ENCODE measurements at places on chromosomes 6 and 20. TPM values are rescaled to one million over a fixed set of nuclear protein-coding genes. Genes with fewer than 3 reads are reported as not detected.

DNA sequence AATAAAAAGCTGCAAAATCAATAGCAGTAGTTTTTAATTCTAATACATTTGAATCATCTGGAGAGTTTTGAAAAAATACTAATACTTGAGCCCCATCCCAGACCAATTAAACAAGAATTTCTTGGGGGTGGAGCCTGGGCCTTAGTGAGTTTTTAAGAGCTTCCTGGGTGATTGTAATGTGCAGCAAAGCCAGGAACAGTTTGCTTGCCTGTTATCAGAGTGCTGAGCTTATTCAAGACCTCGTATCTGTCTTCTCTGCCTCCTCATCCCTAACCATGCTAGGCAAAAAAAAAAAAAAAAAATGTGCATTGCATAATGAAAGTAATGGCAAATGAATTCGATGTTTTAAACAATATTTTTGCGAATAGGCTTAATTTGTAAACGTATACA, 36.4 kb upstream of the MYB start:
- no peak for DNase-seq

DNA sequence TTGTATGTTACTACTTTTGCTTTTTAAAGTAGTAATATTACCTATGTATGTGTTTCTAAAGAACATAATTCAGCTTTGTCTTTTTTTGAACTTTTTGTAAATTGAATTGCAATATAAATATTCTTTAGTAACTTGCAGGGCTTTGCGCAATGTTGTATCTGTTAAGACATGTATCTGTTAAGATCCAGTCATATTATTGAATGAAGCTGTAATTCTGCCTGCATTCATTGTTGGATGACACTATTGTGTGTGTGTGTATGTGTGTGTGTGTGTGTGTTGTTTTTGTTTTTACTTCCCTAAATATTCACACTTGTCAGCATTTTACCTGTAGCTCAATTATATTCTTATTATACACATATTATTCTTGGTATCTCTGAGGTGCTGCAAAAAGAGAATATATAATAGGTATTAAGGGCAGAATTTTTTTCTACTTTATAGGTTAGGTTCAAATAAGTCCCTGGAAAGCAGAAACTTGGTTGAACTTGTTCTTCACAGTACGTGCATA, 164.0 kb downstream of the MEI4 start:
- no peak for DNase-seq

DNA sequence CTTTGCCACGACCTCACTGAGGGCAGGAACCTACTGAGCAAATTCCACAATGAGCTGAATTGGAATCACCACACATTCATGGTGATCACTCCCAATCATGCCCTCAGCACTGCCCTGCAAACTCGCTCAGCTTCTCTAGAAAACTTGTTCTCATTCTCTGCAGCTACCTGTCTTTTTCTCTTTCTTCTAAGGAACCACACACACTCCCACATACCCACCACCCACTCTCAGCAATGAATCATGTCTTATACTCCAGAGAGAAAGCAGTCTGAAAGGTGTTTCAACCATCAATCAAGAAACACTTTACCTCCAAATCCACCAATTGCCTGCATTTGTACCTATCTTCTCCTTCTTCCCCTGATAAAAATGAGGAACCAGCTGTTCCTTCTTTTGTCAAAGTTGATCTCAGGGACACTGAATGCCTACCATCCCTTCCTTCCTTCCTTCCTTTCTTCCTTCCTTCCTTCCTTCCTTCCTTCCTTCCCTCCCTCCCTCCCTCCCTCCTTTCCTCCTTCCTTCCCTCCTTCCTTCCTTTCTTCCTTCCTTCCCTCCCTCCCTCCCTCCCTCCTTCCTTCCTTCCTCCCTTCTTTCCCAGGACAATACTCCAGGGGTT, 84.6 kb upstream of the SGK1 start:
- DNase-seq: no peak

GRCh38 chr6:35483490-35483889, 13.4 kb downstream of the TEAD3 start:
- no peak for DNase-seq

DNA sequence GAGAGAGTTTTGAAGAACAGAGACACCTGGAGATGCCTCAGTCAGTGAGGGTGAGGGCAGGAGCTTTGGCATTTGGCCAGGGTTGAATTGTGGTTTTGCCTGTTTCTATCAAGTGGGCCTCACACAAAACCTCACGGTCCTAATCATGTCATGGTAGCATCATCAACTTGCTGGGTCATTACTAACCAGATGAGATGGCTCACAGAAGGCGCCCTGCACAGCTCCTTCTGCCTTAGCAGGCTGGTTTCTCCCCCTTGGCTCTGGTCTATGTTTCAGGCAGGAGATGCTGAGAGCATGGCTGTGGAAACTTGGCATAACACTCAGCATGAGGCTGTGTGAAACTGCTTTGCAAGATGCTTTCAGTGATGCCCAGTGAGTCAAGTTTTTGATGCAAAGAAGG, 99.3 kb downstream of the LRRC1 start:
- DNase-seq: no peak

DNA sequence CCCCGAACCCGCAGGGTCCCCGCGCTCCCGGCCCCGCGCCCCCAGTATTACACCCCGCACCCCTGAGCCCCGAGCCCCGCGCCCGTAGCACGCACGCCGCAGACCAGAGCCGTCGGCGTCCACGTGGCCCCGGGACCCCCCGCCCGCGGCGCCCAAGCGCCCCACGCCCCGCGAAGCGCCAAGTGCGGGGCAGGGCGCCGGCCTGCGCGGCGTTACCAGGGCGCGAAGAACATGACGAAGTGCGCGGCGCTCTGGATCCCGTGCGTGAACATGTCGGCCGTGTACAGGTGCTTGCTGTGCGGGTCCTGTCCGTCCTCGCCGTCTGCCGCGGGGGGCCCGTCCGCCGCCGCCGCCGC, 312 bp downstream of the TXNDC5 start:
- DNase-seq: no peak

DNA sequence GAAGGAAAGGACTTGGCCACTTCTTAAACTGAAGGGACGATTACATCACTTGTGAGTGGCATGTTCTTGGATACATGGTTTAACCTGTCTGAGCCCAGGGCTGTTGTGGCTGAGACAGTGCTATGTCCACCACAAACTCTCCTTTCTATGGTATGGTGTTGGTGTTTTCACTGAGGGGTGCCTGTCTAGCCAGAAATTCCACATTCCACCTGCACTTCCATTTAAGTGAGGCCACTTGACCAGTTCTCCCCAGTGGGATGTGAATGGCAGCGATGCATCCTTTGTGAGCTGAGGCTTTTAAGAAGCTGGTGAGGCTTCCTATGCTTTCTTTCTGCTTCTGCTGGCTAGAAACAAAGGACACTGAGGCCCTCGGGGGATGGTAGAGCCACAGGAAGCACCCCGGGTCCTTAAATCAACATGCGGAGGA, 151.4 kb upstream of the CHD6 start:
- DNase-seq: no peak

DNA sequence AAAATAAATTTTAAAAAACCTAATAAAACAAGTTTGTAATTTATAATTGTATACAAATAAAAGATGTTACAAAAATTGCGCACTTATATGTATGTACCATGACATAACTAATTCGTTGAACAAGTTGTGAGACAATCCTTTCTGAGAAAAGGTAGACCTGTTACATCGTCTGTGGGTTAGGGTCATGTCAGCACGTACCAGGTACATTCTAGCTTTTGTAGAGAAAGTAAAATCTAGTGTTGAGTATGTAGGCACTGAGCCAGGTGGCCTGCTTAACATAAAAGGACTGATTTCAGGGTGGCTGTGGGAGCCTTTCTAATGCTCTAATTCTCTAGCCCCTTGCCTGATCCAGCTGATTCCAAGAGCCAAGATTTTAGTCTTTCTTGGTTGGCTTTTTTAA, 10.4 kb downstream of the RPL7L1 start:
- DNase-seq: no peak

DNA sequence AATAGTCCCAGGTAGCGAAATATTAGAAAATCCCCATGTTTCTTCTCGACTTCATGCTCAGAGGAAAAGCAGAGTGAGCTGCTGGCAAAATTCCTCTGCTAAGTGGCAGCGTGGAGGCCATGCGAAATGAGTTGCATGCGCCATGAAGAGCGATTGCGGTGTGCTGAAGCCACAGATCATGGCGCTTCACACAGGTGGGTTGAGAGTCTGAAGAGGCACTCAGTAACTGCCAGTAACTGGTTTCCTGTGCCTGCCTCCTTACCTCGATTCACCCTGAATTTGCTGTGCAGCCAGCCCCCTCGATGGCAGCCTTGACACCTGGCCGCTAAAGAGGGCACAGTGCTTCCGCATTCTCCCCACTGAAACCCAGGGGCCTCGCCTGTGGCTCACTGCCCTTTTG, 301.5 kb downstream of the NRN1 start:
- DNase-seq: no peak

GRCh38 chr6:28312939-28313338, 23.0 kb downstream of the ZSCAN31 start:
- DNase-seq: no peak

- DNase-seq: no peak
Observed at GRCh38 chr6:40535110-40535818, 51.9 kb downstream of the LRFN2 start.

DNA sequence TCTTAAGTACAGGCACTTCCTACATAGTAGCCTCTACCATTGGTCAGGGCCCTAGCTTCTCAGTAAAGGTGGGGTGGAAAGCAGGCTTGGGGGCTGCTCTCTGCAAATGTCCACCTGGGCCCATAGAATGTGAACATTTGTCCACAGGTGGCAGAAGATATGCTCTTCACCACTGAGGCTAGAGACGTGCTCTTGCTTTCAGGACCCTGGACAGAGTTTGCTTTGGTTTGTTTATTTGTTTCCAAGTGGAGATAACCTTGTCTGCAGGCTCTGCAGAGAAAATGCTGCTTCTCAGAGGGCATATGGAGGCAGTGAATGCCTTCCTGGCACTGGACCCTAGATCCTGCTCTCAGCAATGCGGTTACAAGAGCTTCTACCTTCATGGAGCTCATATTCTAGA, 129.0 kb downstream of the F13A1 start:
- DNase-seq: no peak

DNA sequence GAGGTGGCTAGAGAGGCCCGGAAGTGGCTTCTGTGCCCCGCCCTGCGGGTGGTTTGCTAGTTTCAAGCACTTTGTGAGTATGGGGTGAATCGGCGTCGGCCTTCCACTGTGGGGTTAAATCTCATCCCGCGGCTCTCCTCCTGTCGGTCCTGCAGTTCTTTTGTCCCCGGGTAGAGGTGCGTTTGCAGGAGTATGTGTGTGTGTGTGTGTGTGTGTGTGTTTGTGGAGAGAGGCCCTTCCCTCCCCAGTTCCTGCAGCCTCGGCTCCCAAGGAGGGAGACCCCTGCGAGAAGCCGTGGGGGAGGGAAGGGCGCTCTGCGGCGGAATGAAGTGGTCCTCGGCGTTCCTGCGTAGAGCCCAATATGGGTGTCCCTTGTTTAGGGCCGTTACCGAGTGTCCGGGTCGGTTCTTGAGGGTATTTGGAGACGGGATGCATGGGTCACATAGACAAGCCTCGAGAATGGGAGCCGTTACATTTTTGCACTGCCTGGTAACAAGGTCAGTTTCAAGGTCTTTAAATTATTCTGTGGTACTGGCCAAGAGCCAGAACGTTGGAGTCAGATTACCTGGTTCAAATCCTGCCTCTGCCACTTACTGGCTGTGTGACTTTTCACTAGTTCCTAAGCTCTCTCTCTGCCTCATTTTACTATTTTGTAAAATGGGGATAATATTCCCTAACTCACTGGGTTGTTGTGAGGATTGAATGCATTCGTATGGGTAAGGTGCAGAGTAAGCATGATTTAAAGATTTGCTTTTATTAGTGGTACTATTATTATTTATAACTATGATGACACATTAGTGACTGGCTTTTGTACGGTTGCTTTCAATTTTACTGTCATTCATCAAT, at the start of gene ZKSCAN3:
TSS of gene ZKSCAN3 (plus strand) at position 56 of the 846 bp plus-strand sequence. CDS start 9,640 bp downstream, outside the sequence.
- DNase-seq: peak; percentile 92

DNA sequence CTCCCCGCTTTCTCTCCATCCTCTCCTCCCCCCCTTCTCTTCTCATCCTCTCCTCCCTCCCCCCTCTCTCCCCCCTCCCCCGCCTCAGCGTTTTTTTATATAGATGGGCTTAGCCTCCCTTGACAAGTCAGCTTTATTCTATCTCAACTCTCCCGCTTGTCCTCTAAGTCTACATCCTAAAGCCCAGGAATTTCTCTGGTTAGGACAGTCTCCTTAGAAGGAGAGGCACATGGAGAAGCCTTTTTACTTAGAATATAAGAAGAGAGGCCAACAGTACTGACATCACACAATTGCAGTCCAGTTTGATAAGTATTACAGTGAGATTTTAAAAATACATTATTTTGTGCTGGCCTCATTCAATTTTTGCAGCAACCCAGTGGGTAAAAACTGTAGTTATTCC, 83.5 kb downstream of the LYRM2 start:
- no peak for DNase-seq

- DNase-seq: no peak
Observed at GRCh38 chr20:36311141-36311853, 5.2 kb downstream of the DLGAP4 start.

- no peak for DNase-seq
Observed at GRCh38 chr6:163254341-163254835, 160.1 kb upstream of the QKI start.

- DNase-seq: no peak
Observed at GRCh38 chr6:27209196-27209595, 38.3 kb upstream of the PRSS16 start.

GRCh38 chr6:28683945-28684538, 158.4 kb downstream of the GPX5 start:
- no peak for DNase-seq

DNA sequence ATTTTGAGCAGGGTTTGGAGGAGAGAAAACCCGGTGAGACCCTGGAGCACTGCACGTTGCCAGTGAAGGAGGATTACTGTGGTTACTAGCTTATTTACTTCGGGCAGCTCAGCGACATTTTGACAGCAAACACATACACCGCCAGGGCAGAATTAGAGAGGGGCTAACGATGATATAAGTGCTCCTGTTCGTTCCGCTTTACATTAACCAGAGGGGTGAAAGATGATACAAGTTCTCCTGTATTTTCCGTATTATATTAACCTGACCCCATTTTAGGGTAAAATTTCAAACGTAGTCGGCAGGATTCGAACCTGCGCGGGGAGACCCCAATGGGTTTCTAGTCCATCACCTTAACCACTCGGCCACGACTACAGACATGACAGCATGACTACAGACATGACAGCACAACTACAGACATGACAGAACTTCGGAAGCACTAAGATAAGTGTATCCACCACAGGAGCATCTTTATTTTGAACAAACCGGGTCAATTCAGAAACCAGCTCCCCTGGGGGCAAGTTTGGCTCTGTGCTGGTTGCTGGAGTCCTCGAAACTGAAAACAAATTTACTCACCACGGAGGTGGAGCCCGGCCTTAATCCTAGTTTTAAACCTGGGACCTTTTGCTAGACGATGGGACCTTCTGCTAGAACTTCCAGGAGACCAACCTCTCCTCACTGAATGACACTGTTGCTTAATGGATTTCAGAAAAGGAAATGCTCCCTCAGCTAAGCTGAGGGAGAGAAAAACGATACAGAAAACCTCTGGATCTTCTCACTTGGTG, 80.4 kb upstream of the ZNF184 start:
- DNase-seq: no peak

GRCh38 chr6:81996414-81996813, 243.9 kb upstream of the TENT5A start:
- no peak for DNase-seq

GRCh38 chr20:63253438-63254231, 628 bp downstream of the NKAIN4 start:
- no peak for DNase-seq

GRCh38 chr20:20663841-20664240, 48.6 kb downstream of the RALGAPA2 start:
- no peak for DNase-seq

FAM229B gene
- 2.7 TPM for total RNA-seq

COL21A1 gene
- total RNA-seq: not detected

GSTA5 gene
- not detected for total RNA-seq

SLC32A1 gene
- not detected for total RNA-seq

TMC2 gene
- total RNA-seq: not detected

CALHM4 gene
- not detected for total RNA-seq

MKKS gene
- total RNA-seq: 5.7 TPM

ETV7 gene
- total RNA-seq: 6.9 TPM

CEP250 gene
- total RNA-seq: 67.5 TPM

All from natural killer cell treated with Interleukin-12 subunit alpha and Interleukin-12 subunit beta and Interleukin-15 and Interleukin-18, amount 100 ng/mL, for 72 hours (primary cell).